RPMI7951 (cell line): ENCODE measurements at places on chromosomes 16 and 17. TPM values are rescaled to one million over a fixed set of nuclear protein-coding genes. Genes with fewer than 3 reads are reported as not detected.

Gene ACE
- 0.68 and 0.72 TPM in 2 replicates for total RNA-seq

GRCh38 chr17:22507823-22508222 is 815.5 kb downstream of the KCNJ18 start:
- no peak for DNase-seq

- DNase-seq: peak; percentile 15
Observed at GRCh38 chr17:4142107-4142900, 526 bp downstream of the ZZEF1 start.

DNA sequence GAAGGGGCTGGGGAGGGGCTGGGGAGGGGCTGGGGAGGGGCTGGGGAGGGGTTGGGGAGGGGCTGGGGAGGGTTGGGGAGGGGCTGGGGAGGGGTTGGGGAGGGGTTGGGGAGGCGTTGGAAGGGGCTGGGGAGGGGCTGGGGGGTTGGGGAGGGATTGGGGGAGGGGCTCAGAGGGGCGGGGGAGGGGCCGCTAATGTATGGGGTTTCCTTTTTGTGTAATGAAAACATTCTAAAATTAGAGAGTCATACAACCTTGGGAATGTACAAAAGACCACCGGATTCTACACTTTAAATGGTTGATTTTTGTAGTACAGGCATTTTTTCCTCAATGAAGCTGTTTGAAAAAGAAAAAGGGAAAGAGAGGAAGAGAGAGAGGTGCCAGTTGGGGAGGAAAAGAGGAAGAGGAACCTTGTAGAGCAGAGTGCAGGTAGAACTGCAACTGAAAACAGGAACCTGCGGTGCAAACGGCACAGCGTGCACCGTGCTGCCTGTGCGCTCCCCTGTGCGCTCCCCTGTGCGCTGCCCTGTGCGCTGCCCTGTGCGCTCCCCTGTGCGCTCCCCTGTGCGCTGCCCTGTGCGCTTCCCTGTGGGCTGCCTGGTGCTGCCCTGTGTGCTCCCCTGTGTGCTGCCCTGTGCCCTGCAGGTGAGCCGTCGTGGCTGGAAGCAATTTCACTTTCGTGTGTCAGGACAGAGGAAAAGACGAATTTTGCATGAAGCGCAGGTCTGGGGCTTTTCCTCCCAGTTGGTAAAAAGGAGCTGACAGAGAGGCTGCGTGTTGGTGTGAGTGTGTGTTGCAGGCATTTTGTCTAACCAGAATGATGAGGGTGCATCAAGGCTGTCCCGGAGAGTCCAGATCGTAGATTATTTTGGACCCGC is 40.8 kb downstream of the METRNL start:
- DNase-seq: no peak
